Activated CD4-positive, alpha-beta T cell treated with anti-CD3 and anti-CD28 coated beads, Interleukin-2, amount 50 U/mL, for 48 hours (primary cell): ENCODE measurements at places on chromosomes 16 and 17.

DNA sequence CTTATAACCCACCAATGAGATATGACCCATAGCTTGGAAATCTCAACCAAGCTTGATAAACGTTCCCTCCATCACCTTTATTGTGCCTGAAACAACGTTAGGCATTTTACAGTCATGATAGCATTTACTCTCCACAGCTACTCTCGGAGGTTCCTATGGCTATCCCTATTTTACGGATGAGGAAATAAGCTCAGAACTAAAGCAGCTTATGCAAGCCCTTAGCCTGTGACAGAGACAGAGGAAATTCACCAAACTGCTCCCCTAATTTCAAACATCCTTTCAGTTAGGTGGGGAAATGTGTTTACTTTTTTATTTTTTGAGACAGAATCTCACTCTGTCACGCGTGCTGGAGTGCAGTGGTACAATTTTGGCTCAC is 18.7 kb downstream of the DCUN1D3 start:
- no peak for DNase-seq

GRCh38 chr16:77790009-77790372 is 1.6 kb downstream of the VAT1L start:
- no peak for DNase-seq

- peak; percentile 52 for DNase-seq
Observed at GRCh38 chr17:46154151-46154816, 38.9 kb downstream of the KANSL1 start.

DNA sequence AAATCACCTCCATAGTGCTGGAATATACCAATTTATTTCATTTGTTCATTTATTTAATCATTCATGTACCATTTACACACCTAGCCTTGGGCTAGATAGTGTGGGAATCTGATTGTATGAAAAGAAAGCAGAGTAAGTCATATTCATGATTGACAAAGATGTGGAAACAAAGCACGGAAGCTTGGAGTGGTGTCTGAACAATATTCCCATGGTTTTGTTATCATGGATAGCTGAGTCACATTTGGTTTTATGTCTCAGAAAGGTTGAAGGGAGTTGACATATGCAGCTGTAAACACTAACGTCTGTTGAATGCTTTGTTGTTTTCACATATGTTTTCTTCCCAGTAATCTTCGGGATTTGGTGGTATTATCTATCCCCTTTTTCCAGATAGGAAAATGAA is 76.6 kb downstream of the MAP2K4 start:
- DNase-seq: no peak

DNA sequence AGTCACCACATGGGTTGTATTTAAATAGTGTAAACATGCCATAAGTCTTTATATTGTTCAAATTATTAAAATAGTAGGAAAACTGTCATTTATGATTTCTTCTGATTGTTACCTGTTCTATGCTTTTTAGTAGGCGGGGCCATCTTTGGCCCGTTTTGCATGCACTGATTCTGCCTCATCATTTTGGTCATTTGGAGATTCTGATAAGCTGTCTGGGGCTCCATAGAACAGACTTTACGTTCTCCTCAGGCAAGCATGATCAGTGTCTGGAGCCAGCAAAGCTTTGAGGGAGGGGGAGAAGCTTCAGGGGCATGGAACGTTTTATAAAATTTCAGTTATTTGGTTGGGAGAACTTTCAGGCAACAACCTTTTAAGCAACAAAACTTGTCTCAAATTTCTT is 8.8 kb downstream of the NDEL1 start:
- no peak for DNase-seq

GRCh38 chr17:30158896-30159625 is 42.4 kb downstream of the NSRP1 start:
- DNase-seq: no peak

DNA sequence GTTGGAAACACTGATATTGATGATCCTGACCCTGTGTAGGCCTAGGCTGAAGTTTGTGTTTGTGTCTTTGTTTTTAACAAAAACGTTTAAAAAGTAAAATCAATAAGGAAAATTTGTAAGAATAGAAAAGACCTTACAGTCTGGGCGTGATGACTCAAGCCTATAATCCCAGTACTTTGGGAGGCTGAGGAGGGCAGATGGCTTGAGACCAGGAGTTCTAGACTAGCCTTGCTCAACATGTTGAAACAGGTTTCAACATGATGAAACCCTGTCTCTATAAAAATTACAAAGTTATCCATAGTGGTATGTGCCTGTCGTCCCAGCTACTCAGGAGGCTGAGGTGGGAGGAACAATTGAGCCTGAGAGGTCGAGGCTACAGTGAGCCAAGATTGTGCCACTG is 18.3 kb upstream of the TOM1L1 start:
- DNase-seq: no peak

DNA sequence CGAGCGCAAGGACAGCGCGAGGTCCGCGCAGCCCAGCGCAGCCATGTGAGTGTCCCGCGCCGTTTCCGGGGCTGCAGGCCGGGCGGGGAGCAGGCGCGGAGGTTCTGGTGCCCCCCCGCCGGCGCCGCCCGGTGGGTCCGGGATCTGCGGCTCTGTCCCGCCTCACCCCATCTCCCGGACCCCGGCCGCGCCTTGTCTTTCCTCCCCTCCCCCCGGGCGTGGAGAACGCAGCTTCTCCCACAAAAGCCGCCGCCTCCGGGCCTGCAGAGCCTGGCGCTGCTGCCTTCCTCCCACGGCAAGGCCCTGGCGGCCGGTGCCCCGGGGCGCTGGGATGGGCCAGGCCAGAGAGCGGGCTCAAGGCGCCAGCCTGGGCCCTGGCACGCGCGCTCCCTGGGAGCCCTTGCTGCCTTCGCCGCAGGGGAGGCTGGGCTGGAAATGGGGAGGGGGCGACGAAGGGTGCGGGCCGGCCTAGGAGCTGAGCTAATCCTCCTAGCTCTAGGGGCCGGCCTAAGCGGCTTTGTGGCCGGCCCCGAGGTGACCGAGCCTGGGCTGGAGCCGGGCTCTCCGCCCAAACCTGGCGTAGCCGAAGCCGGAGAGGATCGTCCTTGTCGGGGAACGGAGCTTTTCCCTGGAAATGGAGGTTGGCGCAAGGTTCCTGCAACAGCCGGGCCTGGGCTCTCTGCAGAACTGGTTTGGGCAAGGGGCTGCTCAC is 397 bp downstream of the RIPOR1 start:
- DNase-seq: peak; percentile 39

GRCh38 chr17:45367216-45367615 is 50.4 kb upstream of the MAP3K14 start:
- DNase-seq: no peak

- no peak for DNase-seq
Observed at GRCh38 chr17:63082273-63082861, 116.3 kb downstream of the TANC2 start.

DNA sequence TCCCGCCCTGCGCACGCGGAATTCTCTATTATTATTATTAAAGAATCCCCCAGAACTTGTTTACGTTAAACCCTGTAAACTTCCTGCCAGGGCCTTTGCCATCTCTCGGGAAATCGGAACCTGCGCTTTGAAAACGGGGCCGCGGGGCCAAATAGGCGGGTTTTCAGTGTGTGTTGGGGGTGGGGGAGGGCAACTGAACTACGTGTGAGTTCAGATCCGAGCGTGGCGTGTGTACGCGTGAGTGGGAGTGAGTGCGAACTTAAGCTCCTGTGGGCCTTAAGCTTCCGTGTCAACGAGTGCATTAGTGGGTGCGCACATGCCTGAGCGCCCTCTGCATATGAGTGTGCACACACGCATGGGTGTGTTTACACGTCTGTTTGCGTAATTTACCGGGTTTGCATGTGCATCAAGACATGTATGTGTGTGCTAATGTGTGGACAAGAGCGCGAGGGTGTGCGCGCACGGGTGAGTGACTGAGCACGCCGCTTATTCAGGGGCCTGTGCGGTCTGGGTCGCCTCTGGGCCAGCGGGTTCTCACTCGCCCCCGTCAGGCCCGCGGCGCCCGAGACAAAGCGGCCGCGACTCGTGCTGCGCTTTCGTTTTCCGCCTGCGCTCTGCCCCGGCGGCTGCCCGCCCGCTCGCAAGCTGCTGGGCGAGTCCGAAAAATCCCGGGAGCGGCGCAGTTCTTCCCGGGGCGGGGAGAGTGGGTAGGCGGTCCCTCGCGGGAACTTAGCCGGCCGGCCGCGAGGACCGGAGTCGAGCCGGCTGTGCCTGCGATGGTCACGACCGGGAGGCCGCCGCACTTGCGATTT is 1.2 kb upstream of the FOXF1 start:
- peak; percentile 38 for DNase-seq

DNA sequence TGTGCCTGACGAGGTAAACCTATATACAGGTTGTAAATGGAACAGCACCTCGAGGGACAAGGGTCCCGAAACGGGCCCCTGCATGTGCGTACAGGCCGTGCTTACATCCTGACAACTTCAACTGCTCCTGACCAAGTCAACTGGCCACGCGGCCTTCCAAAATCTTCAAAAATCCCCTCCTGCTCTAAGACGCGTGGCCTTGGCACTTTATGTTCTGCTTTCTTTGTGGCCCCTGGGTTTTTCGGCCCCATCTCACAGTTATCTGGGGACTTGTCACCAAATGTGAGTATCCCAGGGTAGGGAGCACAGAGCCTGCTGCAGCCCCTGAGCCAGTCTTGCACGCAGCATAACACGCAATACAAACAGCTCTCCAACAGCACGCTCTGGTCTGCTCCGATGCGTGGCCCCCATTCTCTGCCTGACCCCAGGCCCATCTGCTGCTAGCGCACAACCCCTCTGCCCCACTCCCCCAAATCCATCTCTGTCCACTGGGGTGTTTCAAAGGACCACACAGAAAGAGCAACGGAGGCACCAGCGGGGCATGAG is 659 bp downstream of the RPH3AL start:
- no peak for DNase-seq

- no peak for DNase-seq
Observed at GRCh38 chr16:52398021-52398420, 148.9 kb downstream of the TOX3 start.

DNA sequence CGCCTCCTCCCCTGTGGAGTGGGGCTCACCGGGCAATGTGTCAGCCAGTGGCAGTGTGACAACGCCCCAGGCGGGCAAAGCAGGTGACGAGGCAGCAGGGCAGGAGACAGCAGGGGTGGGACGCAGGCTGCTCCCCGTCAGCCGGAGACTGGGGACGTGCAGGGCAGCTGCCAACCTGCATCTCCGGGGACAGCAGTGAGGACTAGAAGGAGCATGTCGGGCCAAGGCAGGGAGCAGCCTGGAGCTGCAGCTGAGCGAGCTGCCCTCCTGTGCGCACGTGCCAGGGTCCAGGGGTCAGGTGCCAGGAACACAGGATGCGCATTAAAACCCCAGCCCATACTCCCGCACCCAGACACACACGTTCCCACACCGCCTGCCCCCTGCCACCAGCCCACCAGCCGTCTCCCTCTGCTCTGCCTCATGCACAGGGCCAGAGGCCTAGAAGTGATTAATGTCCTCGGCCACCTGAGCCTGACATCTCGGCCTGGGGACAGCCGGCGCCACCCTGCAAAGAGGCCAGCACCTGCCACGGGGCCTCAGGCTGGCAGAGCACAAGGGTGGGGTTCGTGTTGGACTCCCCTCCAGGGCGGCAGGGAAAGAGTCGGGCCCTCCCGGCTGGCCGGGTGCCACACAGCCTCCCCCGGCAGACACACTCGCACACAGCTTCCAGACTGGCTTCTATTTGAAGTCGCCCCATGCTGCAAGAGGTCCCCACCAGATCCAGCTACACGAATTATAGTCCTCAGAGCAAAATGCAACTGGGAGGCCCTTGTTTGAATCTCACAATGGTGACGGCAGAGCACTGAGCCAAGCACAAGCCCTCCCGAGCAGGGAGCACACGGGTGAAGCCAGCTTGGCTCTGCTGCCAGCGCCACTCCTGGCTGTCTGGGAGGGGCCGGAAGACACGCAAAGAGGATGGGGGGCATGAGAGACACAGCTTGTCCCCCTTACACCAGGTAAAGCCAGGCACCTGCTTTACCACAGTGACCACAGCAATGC is 90.4 kb downstream of the RBFOX3 start:
- DNase-seq: no peak

DNA sequence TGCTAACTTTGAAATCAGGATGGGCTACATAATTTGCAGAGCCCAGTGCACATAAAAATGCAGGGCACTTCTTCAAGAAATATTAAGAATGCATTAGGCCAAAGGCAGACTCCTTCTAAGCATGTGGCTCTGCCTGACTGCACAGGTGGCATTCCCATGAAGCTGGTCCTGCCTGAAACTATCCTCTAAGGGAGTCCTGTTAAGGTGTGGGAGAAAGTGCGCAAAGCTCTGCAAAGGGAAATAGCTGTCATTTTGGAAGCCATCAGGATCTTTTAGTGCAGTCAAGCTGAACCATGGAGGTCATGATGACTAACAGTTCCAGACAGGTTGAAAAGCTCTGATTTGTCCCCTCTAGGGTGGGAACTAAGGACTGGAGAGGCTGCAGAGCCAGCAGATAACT is 41.9 kb upstream of the CRHR1 start:
- no peak for DNase-seq

DNA sequence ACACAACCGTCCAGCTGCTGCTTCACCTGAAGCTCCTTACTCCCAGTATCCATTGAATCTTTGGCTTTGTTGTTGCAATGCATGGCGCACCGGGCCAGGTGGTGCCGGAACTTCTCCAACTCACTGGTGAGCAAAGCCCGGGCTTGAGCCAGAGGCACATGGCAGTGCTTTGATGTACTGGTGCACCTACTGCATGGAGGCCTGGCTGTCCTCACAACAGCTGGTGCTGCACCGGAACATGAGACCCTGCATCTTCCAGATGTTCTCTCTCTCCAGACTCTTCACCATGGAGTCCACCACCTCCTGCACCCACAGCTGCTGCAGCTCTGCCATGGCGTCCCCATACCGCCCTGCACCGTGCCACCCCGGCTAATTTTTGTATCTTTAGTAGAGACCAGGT is 10.2 kb downstream of the TACO1 start:
- no peak for DNase-seq

- no peak for DNase-seq
Observed at GRCh38 chr17:13650096-13650675, 48.5 kb upstream of the HS3ST3A1 start.

GRCh38 chr16:81224824-81225223 is 13.7 kb upstream of the BCO1 start:
- no peak for DNase-seq

- DNase-seq: peak; percentile 67
Observed at GRCh38 chr16:30902029-30902972, 5.9 kb downstream of the CTF1 start.

DNA sequence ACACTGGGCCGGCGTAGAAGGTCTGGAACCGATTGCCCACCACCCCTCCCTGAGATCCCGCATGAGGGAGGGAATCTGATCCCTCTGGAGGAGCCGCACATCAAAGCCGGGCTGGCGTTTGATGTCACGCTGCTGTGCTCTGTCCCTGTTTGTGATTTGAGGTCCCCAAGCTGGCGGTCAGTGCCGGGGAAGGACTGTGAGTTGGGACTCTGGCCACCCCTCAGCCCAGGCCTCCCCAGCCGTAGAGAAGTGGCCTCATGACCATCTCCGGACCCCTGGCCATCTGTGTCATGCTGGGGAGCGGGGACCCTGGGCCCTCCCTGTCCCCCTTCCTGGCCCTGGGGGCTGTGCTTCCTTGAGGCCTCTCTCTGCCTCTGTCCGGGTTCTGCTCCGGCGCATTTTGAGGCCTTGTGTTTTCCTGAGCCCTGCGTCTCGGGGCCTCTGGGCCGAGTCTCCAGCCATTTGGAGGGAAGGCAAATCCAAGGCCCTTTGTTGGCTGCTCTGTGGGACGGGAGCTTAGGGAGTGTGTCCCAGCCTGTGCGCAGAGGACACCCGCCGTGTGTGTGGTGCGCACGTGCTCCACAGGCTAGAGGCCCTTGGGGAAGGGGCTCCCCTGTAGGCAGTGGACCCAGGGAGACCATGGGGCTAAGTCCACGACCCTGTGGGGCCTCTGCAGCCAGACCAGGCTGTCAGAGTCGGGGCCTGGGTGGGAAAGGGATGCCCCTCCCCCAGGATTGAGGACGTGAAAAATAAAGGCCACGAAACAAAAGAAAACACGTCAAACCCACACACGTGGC is 15.1 kb downstream of the ASPSCR1 start:
- no peak for DNase-seq
